GM03348 (cell line): ENCODE measurements at places on chromosomes 1 and 21.

DNA sequence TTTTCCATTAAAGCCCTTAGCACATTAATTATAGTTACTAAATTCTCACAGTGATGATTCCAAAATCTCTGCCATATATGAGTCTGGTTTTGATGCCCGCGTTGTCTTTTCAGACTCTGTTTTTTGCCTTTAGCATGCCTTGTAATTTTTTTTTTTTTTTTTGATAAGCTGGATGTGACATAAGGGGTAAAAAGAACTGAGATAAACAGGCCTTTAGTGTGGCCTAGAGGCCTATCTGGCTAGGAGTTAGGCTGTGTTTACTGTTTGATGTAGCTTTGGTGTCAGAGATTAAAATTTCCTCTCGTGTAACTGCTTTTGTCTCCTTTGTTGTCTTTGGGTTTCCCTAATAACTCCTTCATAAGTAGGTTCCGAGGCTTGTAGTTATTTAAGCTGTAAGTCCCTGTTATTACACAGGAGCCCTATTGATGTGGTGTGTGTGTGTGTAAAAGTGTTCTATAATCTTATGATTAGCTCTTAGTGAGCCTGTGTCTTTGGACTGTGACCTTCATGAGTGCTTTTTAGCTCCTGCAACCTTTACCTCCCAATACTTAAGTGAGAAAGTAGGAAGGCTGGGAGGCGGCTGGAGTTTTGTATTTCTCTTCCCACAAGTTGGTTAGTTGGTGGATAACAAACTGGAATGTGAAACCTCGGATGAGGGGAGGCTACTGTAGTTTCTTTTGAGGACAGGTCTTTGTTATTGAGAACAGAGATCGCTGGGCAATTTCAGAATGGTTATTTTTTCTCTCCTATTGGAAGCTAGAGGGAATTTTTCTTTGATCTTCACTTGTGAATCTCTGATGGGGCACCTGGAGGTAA is 19.3 kb downstream of the HS2ST1 start:
- no peak for DNase-seq

DNA sequence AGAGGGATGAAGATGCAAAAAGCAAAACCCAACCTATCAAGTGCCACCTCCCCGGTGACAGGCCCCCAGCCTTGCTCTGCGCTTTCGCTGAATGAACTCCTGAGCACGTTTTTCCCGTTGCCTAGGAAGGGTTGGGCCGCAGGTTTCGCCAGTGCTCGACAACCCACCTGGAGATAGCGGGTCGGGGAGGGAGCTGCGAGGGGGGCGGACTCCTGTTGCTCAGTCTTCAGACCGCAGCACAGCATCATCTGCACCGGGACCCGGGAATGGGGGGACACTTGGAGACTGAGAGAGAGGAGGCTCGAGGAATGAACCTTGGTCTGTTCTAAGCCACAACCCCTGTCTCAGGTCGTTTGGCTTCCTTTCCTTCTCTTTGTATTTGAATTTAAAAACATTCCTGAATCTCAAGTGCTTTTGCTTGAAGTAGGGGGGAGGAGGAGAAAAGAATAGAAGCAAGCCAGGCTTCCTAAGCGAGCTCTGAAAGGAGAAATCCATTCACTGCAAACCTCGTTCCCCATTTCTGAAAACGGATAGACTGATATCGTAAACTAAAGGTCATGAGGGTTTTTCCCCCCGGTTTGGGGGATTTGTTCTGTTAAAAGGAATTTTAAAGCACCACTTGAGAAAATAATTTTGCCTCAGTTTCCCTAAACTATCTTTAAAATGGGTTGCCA is 1.2 kb downstream of the AK5 start:
- peak; percentile 44 for DNase-seq

DNA sequence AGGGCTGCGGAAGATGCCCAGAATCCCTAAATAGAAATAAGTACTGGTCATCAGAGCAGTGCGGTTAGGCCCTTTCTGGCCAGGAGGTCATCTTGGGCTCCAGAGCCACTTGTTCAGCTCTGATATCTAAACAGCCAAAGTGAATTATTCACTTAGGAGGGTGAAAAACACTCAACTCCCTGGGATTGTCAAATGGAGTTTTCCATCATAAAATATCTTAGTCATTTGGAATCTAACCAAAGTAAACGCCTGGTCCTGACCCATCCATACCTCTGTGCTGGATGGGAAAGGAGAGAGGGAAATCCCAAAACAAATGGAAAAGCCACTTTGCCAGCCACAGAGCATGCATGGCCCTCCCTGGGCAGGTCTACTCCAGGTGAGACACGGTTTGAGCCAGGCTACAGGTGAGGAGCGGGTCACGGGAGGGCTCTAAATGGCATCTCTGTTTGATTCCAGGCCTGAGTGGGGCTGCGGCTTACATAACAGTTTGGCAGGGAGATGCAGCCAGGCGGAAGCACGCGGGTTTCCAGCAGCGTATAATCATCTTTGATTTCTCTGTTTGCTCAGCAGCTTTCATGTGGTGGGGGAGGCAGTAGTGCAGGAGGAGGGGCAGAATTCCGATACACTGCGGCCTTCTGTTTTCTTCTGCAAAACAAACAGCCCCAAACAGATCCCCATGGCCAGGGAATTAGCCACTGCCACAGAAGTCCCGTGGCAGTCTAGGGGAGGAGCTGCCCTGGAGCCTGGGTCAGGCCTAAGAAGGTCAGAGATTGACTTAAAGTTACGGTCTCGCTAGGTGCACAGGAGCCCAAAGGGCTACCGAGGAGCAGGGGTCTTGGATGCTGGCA is 59.1 kb upstream of the ZNF648 start:
- no peak for DNase-seq

GRCh38 chr1:79745929-79746328 is 739.4 kb upstream of the ADGRL4 start:
- DNase-seq = no peak

DNA sequence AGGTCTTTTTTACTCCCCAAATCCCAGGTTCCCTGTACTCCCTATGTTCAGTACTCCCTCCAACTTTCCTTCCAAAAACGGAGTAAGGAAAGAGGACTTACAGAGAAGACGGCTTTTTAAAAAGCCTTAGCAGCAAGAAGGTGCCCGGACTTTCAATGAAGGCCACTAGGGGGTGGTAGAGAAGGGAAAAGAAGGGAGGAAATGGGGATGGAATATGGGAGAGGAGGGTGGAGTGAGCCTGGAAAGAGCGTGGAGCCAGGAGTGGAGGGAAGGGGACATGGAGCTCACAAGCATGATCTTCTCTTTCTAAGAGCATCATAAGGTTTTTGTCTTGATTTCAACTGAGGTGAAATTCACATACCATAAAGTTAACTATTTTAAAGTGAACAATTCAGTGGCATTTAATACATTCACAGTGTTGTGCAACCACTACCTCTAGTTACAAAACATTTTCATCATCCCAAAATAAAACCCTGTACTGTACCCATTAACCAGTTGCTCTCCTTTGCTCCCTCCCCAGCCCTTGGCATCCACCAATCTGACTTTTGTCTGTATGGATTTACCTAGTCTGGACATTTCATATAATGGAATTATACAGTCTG is 129.9 kb downstream of the ZNF281 start:
- DNase-seq = peak; percentile 73

DNA sequence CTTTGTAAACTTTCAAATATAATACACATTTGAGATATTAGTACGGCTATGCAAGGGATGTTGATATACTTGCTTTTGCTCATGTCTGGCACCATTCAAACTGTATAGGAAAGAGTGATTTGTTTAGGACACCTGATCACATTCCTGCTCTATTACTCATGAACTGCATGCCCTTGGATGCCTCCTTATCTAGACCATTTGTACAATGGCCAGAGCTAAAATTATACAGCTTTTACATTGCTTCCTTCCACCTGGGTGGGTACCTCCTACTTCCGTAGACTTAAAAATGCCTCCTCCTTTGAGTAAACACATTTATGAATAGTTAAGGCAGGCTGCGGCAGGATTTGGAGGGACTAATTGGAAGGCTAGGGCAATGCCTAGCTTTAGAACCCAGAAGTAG is 85.4 kb upstream of the PBX1 start:
- no peak for DNase-seq

DNA sequence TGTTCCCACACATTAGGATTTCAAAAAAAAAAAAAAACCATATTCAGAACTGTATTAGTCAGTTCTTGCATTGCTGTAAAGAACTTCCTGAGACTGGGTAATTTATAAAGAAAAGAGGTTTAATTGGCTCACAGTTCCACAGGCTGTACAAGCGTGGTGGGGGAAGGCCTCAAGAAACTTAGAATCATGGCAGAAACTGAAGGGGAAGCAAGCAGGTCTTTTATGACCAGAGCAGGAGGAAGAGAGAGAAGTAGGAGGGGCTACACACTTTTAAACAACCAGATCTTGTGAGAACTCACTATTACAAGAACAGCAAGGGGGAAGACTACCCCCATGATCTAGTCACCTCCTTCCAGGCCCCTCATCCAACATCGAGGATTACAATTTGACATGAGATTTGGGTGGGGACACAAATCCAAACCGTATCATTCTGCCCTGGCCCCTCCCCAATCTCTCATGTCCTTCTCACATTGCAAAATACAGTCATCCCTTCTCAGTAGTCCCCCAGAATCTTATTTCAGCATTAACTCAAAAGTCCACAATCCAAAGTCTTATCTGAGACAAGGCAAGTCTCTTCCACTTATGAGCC is 51.8 kb downstream of the POU2F1 start:
- DNase-seq = no peak

DNA sequence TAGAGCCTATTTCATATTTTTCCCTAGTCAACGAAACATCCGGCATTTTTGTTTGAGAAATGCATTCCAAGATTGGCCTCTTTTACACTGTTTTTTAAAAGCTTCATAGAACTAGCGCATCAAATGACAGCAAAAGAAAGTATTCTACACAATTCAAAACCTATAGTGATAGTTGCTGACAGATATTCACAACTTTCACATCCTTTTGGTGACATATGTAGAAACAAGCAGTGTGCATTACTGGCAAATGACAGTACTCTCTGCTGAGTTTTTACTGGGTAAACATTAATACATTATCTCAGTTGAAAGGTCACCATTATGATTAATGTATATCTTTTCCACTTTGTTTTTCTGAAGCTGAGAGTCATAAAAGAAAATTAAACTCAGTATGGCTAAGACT is 135.4 kb upstream of the RGS18 start:
- DNase-seq = no peak

DNA sequence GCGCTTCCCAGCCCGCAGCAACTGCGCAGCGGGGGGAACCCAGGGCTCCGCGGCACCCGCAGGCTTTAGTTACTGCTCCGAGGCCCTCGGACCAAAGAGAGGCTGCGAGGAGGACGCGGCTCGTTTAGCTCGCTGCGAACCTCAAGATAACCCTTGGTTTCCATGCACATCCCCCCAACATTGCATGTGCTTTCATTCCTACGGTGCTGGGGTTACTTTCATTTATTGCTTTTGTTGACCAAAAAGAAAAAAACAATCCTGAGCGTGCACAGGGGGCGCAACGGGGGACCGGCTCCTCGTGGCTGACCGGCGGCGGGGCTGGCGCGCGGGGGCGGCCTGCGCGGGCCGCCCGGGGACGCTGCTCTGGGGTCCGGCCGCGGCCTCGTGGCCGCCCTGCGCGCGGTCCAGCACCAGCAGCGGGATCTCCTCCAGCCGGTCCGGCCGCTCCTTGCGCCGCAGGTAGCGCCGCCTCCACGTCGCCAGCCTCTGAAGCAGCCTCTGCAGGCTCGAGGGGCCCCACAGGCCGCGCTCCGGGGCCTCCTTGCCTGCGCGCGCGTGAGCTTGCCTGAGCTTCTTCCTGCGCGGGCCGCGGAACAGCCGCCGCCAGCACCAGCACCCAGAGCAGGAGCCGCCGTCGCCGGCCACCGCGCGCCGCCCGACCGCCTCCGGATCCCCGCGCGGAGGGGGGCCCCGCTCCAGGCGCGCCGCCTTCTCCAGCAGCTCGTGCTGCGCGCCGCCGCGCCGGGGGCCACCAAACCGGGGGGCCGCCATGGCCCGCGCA is 77.4 kb downstream of the DESI2 start:
- peak; percentile 73 for DNase-seq

DNA sequence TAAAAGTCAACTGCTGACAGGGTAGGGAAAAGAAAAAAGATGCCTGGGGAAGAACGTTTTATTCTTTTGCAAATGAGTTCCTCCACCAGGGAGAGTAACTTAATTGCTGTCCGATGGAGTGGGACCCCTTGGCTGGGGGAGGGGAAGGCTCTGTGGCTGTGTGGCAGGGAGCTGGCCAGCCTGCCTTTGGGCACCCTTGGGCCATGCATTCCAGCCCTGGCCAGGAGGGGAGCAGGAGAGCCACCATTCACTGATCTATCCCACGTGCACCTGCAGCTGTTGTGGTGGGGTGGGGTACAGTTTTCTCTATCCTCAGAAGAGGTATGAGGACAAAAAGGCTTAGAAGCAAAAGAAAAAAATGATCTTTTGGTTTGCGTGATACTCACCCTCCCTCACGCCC is 116.9 kb downstream of the KCNK1 start:
- DNase-seq = no peak

DNA sequence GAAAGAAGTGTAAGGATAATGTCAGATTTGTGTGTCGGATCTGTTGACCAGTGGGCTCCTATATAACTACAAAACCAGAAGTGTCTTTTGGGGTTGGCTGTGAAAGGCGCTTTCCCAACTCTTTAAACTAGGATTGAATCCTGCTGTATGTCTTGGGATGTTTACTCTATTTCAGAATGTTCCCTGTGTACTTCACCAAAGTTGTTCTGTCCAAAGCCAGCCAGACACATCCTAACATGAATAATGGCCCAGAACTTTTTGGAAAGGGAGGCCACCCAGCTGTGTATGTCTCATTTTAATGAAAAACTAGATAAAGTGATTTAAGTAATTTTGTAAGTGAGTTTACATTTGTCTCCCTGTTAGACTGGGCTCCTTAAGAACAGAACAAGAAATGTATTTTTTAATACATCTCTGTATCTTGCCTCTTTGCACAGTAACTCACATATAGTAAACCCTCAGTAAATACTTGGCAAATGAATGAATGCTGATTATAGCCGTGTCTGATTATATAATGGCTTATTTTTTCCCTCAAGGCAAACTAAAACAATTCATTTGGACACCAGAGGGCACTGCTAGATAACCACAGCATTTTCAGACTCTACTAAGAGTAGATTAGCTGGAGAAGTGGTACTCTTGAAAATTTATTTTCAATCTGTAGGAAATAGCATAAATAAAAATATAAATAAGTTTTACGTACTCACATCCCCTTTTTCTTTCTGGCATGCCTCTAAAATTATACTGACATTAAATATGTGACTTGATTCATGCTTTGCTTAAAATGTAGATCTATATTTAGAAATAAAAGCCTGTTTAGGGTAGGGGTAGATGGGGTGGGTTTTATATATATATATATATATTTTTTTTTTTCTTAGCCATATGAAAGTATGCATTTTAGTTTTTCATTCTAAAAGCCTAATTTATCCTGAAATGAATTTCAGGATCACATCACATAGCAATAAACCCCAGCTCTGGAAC is 23.8 kb downstream of the TSEN15 start:
- DNase-seq = peak; percentile 64
